Activated T-helper 17 cell treated with anti-CD3 and anti-CD28 coated beads, Interleukin-2, amount 50 U/mL, for 72 hours (primary cell): ENCODE measurements at places on chromosomes 5 and 9. TPM values are rescaled to one million over a fixed set of nuclear protein-coding genes. Genes with fewer than 3 reads are reported as not detected.

Gene IFNA2
- total RNA-seq: not detected

Gene SGCD
- total RNA-seq: not detected

Gene TMEM252
- not detected for total RNA-seq

Gene PDE8B
- total RNA-seq: not detected

Gene ODF2
- 66.2 TPM for total RNA-seq

Gene DMRT3
- total RNA-seq: not detected

Gene ERCC8
- total RNA-seq: 11.2 TPM

Gene C9
- not detected for total RNA-seq

Gene HIGD2A
- total RNA-seq: 114 TPM

Gene SPAAR
- total RNA-seq: not detected

Gene GDNF
- not detected for total RNA-seq

Gene ZNG1F
- total RNA-seq: 13.0 TPM

Gene RLN1
- 0.95 TPM for total RNA-seq

Gene TSSK1B
- total RNA-seq: not detected

Gene ANKS6
- 11.2 TPM for total RNA-seq
